ENCODE measurements at places on chromosomes 1 and 21.
A peak's percentile ranks its signal among the peaks of the same experiment; 100 is the strongest.

- H3K36me3 ChIP-seq, result peaks cover 2% of the 10 kb centered on the region
- H3K4me3 ChIP-seq, result no peak overlapping the region
- peaks cover 1% of the 10 kb centered on the region for H3K4me1 ChIP-seq
- DNase-seq, result no peak
- no peak overlapping the region for H3K27ac ChIP-seq
Observed at GRCh38 chr1:174153085-174153824, 6.1 kb upstream of the RABGAP1L start.

DNA sequence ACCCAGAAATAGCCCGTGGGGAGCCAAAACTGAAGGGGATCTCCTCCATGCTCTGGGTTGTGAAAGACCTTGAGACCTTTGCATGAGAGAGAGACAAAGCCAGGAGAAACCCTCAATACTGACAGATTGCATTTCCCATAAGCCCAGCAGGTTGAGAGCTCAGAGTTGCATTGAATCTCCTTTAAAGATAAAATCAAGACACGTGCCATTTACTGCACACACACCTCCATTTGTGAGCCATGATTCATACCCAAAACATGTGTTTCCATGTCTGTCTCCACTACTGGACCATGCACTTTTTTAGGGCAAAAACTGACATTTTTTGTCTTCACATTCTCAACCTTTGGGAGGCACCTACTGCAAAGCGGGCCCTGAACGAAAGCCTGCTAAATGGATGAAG, 144.0 kb upstream of the NRIP1 start:
- peak overlapping the region; percentile 21 for H3K27ac ChIP-seq
- H3K4me1 ChIP-seq, result peaks cover 61% of the 10 kb centered on the region
- DNase-seq, result no peak
- no peaks in the 10 kb centered on the region for H3K36me3 ChIP-seq

- no peaks in the 10 kb centered on the region for H3K36me3 ChIP-seq
- H3K4me1 ChIP-seq, result peaks cover 39% of the 10 kb centered on the region
- no peak for DNase-seq
- H3K27ac ChIP-seq, result no peak overlapping the region
Observed at GRCh38 chr1:216390956-216391355, 32.3 kb downstream of the USH2A start.

- H3K27ac ChIP-seq, result no peak overlapping the region
- H3K4me3 ChIP-seq, result no peak overlapping the region
- H3K36me3 ChIP-seq, result no peaks in the 10 kb centered on the region
- peaks cover 12% of the 10 kb centered on the region for H3K4me1 ChIP-seq
- no peaks in the 10 kb centered on the region for H3K27me3 ChIP-seq
- DNase-seq, result no peak
Observed at GRCh38 chr1:28606771-28607170, 14.7 kb downstream of the RAB42 start.

DNA sequence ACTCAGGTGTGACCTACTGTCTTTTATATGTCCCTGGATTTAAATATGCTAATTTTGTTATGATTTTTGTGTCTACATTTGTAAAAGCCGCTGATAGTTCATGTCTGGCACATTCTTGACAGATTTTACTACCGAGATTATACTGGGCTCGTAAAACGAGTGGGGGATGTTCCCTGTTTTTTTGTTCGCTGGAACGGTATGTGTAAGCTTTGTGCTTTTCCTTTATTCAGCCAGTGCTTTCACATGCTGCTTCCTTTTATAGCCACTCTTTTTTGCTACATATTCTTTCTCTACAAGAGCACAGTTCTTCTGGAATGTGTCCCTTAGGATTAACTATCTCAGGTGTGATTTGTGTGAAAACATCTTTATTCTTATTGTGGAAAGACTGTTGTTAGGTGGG, 46.6 kb downstream of the ADARB1 start:
- peaks cover 12% of the 10 kb centered on the region for H3K4me1 ChIP-seq
- H3K36me3 ChIP-seq, result no peaks in the 10 kb centered on the region
- H3K27ac ChIP-seq, result no peak overlapping the region
- H3K4me3 ChIP-seq, result no peak overlapping the region
- no peak for DNase-seq
- no peaks in the 10 kb centered on the region for H3K27me3 ChIP-seq

DNA sequence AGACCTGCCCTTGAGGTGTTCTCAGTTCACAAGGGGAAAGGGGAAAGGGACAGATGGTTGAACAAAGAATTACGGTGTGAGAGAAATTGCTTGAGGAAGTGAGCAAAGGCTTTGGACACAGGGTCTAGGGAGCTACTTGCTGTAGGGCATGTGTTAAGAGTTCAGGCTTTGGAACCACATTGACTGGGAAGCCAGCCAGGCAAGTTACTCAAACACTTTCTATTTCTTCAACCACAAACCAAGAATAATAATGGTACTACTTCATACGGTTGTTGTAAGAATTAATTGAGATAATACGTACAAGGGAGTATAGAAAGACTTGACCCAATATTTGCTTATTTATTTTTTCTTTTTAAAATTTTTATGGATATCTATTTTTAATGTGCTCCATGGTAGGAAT, 26.6 kb downstream of the AK4 start:
- no peaks in the 10 kb centered on the region for H3K36me3 ChIP-seq
- DNase-seq, result no peak
- no peak overlapping the region for H3K27ac ChIP-seq
- no peak overlapping the region for H3K4me3 ChIP-seq
- H3K27me3 ChIP-seq, result no peaks in the 10 kb centered on the region

DNA sequence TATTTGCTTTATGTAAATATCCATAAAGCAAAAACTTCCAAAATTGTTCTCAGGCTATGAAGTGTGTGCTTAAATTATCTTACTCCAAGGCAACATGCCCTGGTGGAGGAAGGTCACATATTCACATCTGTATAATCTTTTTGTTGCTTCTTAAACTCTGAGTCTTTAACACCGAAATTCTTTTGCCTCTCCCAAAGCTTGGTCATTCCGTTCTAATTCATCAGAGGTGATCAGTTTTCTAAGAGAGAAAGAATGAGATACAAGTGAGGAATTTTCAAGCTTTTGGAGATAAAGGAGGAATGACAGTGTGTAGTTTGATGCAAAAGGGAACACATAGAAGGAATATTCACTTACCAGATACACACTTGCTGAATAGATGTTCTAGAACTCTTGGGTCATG, 561.7 kb downstream of the LTN1 start:
- DNase-seq, result no peak
- H3K36me3 ChIP-seq, result no peaks in the 10 kb centered on the region
- H3K4me3 ChIP-seq, result no peak overlapping the region
- H3K4me1 ChIP-seq, result no peaks in the 10 kb centered on the region
- H3K27ac ChIP-seq, result no peak overlapping the region

DNA sequence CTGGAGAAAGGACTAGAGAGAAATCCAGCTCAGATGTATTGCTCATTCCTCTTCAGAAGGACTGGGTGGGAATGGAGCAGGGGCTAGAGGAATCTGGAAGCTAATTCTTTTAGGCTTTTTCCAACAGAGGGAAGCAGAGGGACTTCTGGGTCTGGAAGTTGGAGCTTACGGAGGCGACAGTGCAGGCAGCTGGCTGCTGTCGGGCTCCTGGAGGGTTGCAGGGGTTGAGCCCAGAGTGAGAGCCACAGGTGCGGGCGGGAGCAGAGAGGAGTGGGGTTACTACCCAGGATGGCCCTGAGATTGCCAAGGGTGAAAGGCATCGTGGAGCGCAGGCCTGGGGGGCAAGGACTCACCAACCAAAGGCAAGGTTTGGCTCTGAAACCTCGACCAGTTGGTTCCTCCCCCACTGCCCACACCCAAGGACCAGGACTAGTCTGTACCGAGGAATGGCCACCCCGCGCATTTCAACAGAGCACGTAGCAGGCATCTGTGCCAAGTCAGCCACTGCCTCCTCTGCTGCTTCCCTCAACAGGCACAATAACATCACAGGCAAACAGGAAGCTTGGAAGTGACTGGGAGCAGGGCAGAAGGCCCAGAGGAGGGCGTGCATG, 22.7 kb upstream of the EDN2 start:
- H3K27me3 ChIP-seq, result no peaks in the 10 kb centered on the region
- H3K36me3 ChIP-seq, result no peaks in the 10 kb centered on the region
- no peak overlapping the region for H3K4me3 ChIP-seq
- peak overlapping the region; percentile 29 for H3K27ac ChIP-seq
- DNase-seq, result no peak

DNA sequence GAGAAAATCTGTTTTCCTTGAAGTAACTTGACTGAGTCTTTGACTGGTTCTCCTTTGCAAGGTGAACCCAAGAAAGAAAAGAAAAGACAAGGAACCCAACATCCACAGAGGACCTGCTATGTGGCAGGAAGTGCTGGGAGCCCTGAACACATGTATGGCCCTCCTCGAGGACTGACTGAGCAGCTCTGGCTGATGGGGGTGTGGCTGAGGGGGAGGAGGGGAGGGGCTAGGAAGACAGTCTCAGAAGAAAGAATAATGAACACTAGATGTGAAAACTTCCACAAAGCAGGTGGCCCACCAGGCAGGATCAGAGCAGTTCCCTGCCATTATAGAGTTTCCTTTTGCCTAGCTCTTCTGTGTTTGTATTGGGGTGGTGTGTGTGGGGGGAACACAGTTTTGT, 26.1 kb downstream of the NENF start:
- no peak overlapping the region for H3K27ac ChIP-seq
- no peak overlapping the region for H3K4me3 ChIP-seq
- H3K27me3 ChIP-seq, result no peaks in the 10 kb centered on the region

- no peak overlapping the region for H3K4me3 ChIP-seq
- H3K27me3 ChIP-seq, result peaks cover 1% of the 10 kb centered on the region
- no peaks in the 10 kb centered on the region for H3K4me1 ChIP-seq
- H3K36me3 ChIP-seq, result no peaks in the 10 kb centered on the region
- H3K27ac ChIP-seq, result no peak overlapping the region
Observed at GRCh38 chr1:114322734-114323133, 169.1 kb upstream of the SYT6 start.

DNA sequence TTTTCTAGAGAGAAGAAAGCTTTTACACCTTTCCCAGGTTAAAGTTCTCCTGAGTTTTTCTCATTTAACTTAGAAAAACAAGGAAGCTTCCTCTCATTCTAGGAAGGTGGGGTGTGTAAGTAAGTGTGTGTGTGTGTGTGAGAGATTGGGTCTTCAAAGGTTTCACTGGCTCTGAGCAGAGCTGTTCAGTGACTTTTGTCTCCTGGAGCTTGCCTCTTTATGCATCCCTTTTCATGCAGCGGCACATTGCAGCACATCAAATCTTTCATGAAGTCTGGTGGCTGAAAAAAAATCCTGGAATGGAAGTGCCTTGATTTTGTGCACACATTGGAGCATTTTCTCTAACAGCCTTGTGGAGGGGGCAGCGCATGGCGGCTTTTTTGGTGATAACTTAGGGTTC, 3.4 kb downstream of the GPA33 start:
- no peak for DNase-seq
- no peaks in the 10 kb centered on the region for H3K36me3 ChIP-seq
- H3K4me3 ChIP-seq, result no peak overlapping the region
- H3K27ac ChIP-seq, result no peak overlapping the region
- peaks cover 9% of the 10 kb centered on the region for H3K4me1 ChIP-seq

DNA sequence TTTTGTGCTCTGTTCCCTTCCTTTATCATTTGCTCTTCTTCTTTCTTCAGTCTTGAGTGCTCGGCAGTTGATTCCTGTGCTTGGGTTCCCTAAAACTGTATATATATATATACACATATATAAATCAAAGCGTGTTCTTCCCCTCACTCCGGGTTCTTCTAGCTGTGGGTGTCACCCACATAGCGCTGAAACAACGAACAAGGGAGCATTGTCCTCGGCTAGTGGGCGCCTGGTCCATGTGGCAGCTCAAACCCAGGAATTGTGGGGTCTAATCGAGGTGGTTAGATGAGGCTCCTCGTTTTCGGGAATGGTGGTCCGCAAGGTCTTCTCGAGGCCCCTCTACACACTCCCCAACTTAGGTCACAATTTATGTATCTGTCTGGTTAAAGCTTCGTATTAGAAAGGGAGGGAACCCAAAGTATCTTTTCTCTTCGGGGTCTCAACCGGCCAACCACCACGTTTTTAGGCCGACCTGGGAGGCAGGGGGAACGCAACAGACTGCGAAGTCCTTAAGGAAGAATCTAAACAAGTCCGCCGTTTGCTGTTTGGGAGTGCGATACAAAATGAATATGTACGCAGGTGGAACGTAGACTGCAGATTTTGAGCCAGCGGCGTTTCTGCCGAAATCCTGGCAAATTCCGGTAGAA, 504 bp upstream of the SDHC start:
- H3K36me3 ChIP-seq, result peaks cover 2% of the 10 kb centered on the region
- DNase-seq, result no peak
- peak overlapping the region; percentile 99 for H3K27ac ChIP-seq

DNA sequence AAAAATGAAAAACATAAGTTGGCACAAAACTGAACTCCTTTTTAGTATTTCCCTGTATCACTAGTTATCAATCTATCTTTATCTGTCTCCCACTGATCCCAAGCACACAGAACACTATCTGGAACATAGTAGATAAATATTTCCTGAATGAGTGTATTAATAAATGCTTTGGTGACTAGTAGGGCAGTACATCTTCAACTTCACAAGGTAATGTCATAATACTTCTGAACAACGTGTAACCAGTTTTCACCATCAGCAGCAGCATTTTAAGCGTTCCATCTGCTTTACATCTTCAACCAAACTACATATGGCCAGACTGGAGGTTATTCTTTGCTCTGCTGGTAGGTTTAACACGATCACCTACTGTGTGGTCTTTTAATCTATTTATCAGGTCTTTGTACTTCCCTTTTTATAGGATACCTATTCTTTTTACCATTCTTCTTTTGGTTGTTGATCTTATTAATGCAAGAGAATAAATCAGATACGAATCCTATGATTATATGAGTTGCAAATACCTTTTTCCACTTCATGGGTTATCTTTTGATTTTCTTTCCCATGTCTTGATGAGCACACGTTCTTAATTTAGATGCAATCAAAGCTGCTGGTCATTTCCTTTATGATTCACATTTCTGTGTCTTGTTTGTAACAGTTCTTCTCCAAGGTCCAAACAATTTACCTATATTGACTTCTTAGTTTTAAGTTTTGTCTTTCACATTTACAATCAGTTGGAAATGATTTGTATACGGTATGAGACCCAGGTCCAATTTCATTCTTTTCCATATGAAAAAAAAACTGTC, 16.3 kb downstream of the GPBP1L1 start:
- H3K4me1 ChIP-seq, result peaks cover 11% of the 10 kb centered on the region
- peaks cover 2% of the 10 kb centered on the region for H3K36me3 ChIP-seq
- DNase-seq, result no peak
- no peaks in the 10 kb centered on the region for H3K27me3 ChIP-seq
- no peak overlapping the region for H3K4me3 ChIP-seq

- H3K27me3 ChIP-seq, result no peaks in the 10 kb centered on the region
- H3K36me3 ChIP-seq, result peaks cover 11% of the 10 kb centered on the region
- no peak overlapping the region for H3K4me3 ChIP-seq
- H3K27ac ChIP-seq, result no peak overlapping the region
- no peak for DNase-seq
Observed at GRCh38 chr1:49556676-49557234, 467.0 kb downstream of the AGBL4 start.

DNA sequence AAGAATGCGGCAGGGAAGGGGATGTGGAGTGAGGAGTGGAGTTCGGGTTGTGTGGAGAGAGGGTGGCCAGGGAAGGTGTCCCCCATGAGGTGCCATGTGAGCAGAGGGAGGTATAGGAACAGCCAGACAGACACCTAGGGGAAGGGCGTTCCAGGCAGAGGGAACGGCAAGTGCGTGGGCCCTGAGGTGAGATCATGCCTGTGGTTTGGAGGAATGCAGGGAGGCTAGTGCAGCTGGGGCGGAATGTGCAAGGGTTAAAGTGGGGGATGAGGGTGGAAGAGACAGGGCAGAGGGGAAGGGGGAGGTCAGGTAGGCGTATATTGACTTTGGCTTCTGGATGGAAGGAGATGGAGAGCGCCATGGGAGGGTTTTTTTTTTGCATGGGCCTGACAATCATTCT, 31.6 kb upstream of the PADI6 start:
- DNase-seq, result no peak
- H3K27me3 ChIP-seq, result peaks cover 14% of the 10 kb centered on the region
- H3K36me3 ChIP-seq, result peaks cover 4% of the 10 kb centered on the region
- H3K27ac ChIP-seq, result no peak overlapping the region

Data from neural crest cell (in vitro differentiated cells).